ENCODE measurements at places on chromosomes 12 and 14.
A peak's percentile ranks its signal among the peaks of the same experiment; 100 is the strongest.

DNA sequence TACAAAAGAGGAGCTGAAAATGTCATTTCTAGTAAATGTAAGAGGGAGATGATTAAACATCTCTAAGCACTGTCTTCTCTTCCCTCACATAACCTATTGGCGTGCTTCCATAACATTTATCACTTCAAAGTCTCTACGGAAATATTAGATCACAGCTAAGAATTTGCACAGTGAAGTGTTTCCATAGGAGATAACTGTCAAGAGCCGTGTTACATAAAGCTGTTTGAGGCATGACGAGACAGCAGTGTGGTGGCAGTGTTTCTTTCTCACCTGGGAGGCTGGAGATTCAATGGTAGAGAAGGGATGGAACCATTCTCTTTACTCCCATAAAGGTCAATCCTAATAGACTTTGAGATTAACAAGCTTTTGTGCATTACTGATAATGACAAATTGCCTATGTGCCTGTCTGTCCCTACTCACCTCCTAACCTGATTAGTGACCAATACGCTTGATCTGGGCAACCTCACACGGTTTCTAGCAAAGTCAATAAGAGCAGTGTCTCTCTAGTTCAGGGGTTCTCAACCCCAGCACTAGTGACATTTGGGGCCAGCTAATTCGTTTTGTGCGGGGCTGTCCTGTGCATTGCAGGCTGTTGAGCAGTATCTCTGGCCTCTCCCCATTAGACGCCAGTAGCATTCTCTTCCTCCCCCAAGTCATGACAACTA lies 35.3 kb downstream of the FBXW8 start:
- no peak for DNase-seq

DNA sequence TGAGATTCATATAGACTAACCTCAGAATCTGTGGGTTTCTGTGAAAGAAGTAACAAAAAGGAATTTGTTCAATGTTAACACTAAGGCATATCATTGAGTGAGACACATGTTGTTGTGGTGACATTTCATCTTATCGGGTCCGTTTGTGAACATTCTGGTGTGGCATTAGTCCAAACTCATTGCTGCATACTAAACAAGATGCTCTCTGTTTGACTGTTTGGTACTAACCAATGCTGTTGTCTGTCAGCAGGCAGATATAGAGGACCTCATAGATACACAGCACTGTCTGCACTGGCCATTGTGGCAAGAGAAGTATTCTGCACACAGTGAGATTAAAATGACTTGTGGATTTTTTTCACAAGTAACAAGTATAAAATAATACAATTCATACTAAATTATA lies 41.2 kb downstream of the SLC25A21 start:
- DNase-seq: no peak

DNA sequence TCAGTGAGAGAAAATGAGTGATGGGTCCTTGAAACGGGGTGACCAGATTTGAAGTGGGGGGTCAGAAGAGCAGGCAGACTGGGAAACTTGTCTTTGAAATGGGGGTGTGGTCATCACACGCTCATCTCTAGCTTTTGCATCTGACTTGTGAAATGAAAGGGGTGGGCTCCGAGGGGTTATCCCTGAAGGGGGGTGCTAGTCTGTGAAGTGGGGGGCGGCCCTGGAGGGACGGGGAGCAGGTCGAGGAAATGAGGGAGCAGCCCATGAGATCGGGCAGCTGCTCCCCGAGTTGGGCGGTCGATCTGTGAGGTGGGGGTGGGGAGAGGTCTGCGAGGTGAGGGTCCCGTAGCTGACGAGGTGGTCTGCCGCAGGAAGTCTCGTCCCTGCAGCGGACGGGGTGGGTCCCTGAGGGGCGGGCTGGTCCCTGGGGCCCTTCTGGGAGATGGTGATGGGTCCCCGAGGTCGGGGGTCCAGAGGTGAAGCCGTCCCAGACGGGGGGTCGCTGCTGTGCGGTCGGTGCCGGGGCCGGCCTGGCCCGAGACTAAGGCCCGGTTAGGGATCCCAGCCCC lies 542 bp downstream of the PXN start:
- no peak for DNase-seq

- no peak for DNase-seq
Observed at GRCh38 chr12:56591961-56592360, 38.2 kb downstream of the BAZ2A start.

GRCh38 chr12:54479421-54479820 lies 6.0 kb upstream of the GTSF1 start:
- DNase-seq: no peak

GRCh38 chr12:32105986-32106516 lies 596 bp upstream of the BICD1 start:
- DNase-seq: peak; percentile 23

GRCh38 chr14:33455654-33456345 lies 495.1 kb downstream of the EGLN3 start:
- DNase-seq: no peak

- DNase-seq: no peak
Observed at GRCh38 chr14:67423424-67423823, 11.5 kb upstream of the PLEK2 start.

GRCh38 chr12:116731801-116732200 lies 6.1 kb downstream of the SPRING1 start:
- no peak for DNase-seq

GRCh38 chr12:11746940-11747716 lies 97.7 kb downstream of the ETV6 start:
- no peak for DNase-seq

GRCh38 chr12:103572312-103573045 lies 14.6 kb upstream of the STAB2 start:
- DNase-seq: no peak

GRCh38 chr14:78259831-78260230 lies 89.7 kb downstream of the NRXN3 start:
- DNase-seq: no peak

DNA sequence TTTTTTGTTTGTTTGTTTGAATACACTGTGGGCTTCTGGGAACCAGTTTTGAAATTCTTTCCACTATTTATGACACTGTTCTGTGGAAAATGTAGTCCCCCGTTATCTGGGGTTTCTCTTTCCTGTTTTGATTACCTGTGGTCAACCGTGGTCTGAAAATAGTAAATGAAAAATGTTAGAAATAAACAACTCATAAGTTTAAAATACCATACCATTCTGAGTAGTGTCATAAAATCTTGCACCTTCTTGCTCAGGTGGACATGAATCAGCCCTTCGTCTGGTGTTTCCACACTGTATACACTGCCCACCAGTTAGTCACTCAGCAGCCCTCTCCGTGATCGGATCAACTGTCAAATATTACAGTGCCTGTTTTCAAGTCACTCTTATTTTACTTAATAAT lies 5.1 kb upstream of the PAPOLA start:
- no peak for DNase-seq

- no peak for DNase-seq
Observed at GRCh38 chr14:81200054-81200453, 20.7 kb downstream of the GTF2A1 start.
